SHP77 (cell line): ENCODE measurements at places on chromosomes 13 and 19.

- no peak for DNase-seq
These were observed 73.6 kb downstream of the KDM4B start for GRCh38 chr19:5042556-5042955.

- no peak for DNase-seq
These were observed 13.8 kb downstream of the STK24 start for GRCh38 chr13:98563071-98563470.

DNA sequence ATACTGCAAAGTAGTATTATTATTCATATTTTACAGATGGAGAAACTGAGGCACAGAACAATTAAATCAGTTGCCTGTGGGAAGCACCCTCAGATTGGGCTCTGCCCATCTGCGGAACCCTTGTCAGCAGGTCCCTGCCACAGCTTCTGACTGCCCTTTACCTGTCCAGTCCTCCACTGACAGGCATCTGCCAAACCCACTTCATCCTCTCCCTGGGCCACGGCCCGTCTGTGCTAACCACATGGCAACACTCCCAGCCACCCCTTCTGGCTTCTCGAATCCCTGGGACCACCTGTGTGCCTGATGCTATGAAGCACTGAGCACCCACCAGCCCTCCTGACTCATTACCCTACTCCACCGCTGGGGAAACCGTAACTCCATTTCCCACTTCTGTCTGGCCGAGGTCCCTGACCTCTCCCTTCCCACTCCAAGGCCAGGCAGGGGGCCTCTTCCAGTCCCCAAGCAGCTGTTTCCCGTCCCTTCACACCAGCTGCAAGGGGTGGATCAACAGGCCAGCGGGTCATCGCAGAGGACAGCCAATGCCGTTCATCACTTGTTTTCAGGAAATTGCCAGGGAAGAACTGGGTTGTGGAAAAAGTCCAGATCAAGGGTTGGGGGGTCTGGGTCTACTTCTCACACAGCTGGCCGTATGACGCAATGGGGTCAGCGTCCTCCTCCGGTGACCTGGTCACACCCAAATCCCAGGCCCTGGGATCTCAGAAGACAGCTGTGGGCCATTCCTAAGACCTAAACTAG lies 2.5 kb downstream of the KANK3 start:
- no peak for DNase-seq

GRCh38 chr13:98843482-98843877 lies 91.0 kb upstream of the SLC15A1 start:
- DNase-seq: no peak

- peak; percentile 42 for DNase-seq
These were observed 32.4 kb downstream of the GPX4 start for GRCh38 chr19:1136201-1136600.

- DNase-seq: no peak
These were observed 24.3 kb downstream of the ANKRD10 start for GRCh38 chr13:110890279-110891165.

- DNase-seq: no peak
These were observed 8.8 kb upstream of the CACNG7 start for GRCh38 chr19:53900191-53900860.

GRCh38 chr13:39012608-39013007 lies 22.0 kb upstream of the STOML3 start:
- no peak for DNase-seq

GRCh38 chr19:8460516-8461298 lies 15.9 kb downstream of the HNRNPM start:
- no peak for DNase-seq

- no peak for DNase-seq
These were observed 3.1 kb downstream of the ADGRE1 start for GRCh38 chr19:6890401-6890913.

DNA sequence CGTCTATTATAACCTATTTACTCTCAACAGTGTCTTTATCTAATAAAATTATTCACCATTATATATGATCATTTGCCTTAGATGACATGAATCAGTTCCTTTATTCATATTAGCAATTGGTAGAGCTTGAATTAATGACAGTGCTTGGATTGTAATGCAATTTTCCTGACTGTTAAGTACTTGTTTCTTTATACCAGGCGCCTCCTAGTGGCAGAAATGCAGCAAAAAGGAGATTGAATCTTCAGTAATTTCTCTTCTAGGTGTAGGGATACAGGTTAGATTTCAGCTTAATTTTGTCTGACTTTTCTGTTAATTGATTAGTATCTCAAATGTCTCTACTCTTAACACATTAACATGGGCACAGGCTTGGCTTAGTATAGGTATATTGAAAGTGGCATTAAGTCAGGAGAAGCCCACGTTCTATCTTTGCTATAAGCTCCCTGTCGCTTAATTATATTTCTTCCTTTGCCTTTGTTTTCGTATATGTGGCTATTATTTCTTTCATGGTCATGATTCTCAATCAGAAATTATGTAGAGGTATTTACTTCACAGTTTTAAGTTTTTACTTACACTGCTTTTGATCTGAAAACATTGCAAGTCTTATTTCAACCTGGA lies 9.1 kb upstream of the LHFPL6 start:
- DNase-seq: peak; percentile 50

GRCh38 chr19:7393939-7394730 lies 45.4 kb downstream of the ARHGEF18 start:
- DNase-seq: no peak

GRCh38 chr13:112453207-112453829 lies 77.2 kb downstream of the SPACA7 start:
- DNase-seq: no peak

- DNase-seq: no peak
These were observed 23.5 kb downstream of the ADGRL1 start for GRCh38 chr19:14182476-14182875.

DNA sequence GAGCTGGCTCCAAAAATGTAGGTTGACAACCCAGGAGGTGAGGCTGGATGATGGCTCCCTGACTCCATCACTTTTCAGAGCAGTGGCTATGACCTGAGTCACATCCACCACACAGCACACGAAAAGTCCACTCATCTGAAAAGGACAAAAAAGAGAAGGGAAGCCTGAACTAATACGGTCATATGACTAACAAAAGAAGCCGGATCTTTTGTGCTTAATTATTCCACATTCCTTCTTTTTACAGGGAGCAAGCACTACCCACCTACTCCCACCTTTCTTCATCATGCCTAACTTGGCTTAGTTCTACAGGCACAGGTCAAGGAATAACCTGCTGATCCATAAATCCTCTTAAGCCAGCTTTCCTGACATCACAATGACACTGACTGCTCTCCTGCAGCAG lies 601.3 kb upstream of the MIR17HG start:
- no peak for DNase-seq

- DNase-seq: no peak
These were observed 2.9 kb upstream of the MCOLN1 start for GRCh38 chr19:7519361-7520130.

DNA sequence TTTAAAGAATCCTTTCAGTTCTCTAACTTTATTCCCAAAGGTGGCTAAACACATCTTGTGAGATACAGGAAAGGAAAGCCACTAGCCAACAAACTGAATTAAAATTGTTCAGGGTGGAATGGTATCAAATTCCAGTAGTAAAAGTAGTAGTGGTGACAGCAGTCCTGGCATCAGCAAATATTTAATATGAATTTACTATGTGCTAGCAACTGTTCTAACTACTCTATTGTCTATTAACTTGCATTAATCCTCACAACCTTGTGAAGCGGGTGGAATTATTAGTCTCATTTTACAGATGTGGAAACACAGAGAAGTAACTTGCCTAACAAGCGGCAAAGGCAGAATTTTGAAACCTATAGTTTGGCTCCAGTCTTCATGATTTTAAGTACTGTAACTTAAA lies 130.1 kb downstream of the KLF12 start:
- DNase-seq: no peak

- no peak for DNase-seq
These were observed 51.6 kb downstream of the DNAJC15 start for GRCh38 chr13:43074824-43075510.

DNA sequence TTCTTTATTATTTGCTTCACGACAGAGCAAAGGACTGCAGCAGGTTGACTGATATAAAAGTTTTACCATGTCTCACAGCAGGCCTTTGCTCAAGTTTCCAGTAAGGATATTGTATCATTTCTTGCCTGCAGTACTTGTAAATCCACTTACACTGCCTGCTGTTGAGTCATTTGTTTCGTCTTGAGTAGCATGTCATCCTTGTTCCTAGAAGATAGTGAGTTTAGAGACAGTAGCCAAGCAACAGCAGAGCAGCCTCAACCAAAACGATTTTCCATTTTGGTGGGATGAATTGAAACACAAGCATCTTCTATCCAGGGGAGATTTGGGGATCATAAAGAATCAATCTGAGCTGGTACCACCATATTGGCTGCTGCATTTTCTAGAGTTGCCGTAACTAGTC lies 24.0 kb upstream of the ALOX5AP start:
- DNase-seq: no peak

- DNase-seq: no peak
These were observed at the start of gene PDX1 for GRCh38 chr13:27919934-27920676. Gene PDX1 (plus strand): TSS chr13:27920000. CDS start chr13:27920139, 139 bp downstream.

GRCh38 chr19:16423891-16424290 lies 47.9 kb downstream of the EPS15L1 start:
- no peak for DNase-seq

DNA sequence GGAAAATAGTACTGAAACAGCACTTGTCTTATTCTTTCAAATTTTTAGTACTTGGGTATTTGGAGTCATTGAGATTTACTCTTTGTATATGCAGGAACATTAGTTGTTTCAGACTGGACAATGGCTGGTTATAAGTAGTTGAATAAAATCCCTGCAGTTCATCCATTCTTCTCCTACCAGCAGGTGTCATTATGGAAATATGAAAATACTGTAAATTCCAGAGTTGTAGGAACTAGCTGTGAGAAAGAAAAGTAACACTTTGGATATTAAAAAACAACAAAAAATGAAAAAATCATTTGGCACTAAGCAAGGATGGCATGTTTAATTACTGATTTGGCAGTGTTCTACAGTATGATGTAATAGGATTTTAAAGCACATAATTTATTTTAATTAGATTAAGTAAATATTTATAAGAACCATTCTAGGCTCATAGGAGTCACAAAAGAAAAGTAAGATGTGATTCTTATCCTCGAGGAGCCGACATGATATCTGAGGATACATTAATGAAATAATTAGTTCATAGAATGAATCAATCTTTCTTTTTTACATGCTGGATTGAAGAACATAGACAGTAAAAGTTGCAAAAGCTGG lies 155.3 kb downstream of the KCNRG start:
- DNase-seq: no peak

- no peak for DNase-seq
These were observed 15.8 kb downstream of the NFIX start for GRCh38 chr19:13010992-13011652.

DNA sequence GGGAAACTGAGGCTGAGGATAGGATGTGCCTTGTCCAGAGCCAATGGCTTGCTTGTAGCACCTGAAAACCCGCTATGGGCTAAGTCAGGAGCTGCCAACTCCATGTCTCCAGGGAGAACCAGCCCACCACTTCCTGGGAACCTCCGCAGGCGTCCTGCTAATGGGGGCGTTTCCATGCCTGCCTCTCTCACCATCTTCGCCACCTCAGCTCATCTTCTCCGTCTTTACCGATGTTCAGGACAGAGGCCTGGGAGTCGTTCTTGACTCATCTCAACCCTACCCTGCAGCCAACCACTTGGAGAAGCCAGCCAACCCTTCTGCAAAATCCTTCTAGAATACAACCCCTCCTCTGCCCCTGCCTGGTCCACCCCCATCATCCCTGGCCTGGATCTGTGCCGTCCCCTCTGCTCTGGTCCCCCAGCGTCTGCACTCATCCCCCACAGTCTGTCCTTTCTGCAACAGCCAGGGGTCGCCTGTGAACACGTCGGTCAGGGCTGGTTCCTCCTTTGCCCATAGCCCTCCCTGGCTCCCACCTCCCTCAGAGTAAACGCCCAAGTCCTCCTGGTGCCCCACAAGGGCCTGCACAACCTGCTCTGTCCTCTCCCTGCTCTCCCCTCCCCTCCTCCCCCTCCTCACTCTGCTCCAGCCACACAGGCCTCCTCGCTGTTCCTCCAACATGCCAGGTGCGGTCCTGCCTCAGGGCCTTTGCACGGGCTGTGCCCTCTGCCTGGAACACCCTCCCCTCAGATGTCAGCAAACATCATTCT lies 31.0 kb downstream of the PTPRS start:
- no peak for DNase-seq

DNA sequence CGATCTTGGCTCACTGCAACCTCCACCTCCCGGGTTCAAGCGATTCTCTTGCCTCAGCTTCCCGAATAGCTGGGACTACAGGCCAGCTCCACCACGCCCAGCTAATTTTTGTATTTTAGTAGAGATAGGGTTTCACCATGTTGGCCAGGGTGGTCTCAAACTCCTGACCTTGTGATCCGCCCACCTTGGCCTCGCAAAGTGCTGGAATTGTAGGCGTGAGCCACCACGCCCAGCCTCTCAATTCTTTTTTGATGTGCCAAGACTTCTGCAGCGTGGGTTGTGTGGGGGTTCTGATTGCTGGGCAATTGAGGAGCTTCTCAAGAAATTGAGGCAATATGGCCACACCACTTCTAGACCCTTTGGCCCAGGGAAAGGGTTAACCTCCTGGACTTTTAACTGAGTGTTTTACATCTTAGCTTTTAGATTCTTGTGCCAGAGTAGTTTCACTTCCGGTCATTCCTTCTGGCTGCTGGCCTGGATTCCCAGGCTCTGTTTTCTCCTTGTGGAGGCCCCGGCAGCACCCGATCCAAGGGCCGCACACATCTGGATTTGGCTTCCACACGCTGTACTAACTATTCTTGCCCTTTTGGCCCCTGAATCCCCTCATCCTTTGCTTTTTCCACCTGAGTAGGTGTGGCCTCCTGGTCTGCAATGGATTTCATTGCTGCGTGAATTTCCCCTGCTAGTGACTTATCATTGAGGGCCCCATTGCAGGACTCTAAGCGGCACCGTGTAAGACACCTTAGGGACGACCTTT lies 14.7 kb downstream of the SMARCA4 start:
- DNase-seq: no peak

DNA sequence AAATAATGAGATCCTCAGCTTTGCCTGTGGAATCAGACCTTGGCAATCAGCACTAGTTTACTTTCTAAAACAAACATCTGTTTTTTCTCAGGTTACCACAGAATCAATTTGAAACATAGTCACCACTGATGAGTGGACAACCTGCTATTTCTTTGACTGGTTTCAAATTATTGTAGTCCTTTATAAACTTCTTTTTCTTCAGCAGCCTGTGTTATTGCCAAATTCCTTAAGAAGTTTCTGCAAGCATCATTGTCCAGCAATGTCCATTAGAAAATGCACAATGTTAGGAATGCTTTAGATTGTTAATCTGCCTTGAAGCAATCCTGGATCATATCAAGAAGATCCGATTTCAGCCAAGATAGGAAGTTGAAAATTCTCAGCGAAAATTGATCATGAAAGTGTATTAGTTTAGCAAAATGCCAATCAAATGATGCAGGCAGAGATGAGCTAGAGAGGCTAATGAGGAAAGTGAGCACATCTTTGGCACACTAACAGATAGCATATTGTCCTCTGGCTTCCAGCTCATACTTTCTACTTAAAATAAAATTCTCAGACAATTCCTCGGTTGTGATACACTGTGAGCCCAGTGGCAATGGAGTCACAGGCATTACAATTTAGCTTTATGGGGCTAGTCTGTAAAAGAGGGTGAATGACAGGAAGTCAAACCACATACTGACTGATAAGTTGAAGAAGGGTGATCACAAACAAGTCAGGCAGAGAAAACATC lies 270.6 kb downstream of the SLITRK6 start:
- DNase-seq: no peak
